ENCODE measurements at places on chromosomes 2 and 18. TPM values are rescaled to one million over a fixed set of nuclear protein-coding genes. Genes with fewer than 3 reads are reported as not detected.

DNA sequence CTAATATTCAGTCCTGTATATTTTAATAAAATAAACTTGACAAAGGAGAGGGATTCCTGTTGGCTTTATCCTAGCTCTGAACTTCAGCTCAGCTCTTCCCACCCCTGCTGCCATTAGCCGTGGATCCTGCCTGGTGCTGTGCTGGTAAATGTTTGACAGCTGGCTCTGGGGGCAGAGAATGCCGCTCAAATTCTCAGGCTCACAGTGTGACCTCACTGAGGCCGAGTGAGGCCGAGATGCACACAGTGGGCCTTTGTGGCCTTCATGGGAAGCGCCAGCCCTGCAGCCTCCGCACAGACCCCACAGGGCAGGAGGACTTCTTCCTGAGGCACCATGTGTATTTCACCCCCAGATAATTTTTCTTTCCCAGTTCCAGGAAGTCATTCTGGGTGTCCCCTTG is 16.5 kb upstream of the FAHD2A start:
- no peak overlapping the region for H3K27ac ChIP-seq
- H3K27me3 ChIP-seq: no peaks in the 10 kb centered on the region
- no peaks in the 10 kb centered on the region for H3K36me3 ChIP-seq
- H3K4me3 ChIP-seq: no peak overlapping the region
- no peak for DNase-seq
- no peaks in the 10 kb centered on the region for H3K4me1 ChIP-seq

The KCNE4 gene
- total RNA-seq: 11.0 TPM

- no peak for DNase-seq
- H3K36me3 ChIP-seq: no peaks in the 10 kb centered on the region
- H3K27me3 ChIP-seq: no peaks in the 10 kb centered on the region
- H3K4me3 ChIP-seq: no peak overlapping the region
- no peak overlapping the region for H3K27ac ChIP-seq
These were observed 726.0 kb upstream of the RAB6C start for GRCh38 chr2:129253461-129253812.

DNA sequence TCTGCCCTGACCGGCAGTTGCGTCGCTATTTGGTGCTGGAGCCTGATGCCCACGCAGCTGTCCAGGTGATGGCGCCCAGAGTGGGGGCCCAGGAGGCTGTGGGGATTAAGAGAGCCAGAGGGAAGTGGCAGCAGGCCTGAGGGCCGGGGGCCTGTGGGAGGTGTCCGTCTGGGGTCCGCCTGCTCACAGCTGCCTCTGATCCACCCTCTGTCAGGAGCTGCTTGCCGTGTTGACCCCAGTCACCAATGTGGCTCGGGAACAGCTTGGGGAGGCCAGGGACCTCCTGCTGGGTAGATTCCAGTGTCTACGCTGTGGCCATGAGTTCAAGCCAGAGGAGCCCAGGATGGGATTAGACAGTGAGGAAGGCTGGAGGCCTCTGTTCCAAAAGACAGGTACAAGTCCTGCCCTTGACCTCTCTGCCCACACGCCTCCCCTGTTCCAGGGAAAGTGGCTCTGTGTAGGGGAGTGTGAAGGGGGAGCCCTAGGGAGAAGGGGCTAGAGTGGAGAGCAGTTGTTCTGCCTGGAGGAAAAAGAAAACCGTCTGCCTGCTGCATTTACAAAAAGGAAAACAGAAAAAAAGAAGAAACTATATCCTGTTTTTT is 11.6 kb downstream of the STK11IP start:
- peaks cover 5% of the 10 kb centered on the region for H3K36me3 ChIP-seq
- no peaks in the 10 kb centered on the region for H3K27me3 ChIP-seq
- no peaks in the 10 kb centered on the region for H3K4me1 ChIP-seq
- no peak overlapping the region for H3K27ac ChIP-seq
- no peak for DNase-seq
- no peak overlapping the region for H3K4me3 ChIP-seq

The SPATA3 gene
- total RNA-seq: not detected

- no peak for DNase-seq
- no peaks in the 10 kb centered on the region for H3K27me3 ChIP-seq
- H3K27ac ChIP-seq: no peak overlapping the region
- H3K4me3 ChIP-seq: no peak overlapping the region
- no peaks in the 10 kb centered on the region for H3K4me1 ChIP-seq
- H3K36me3 ChIP-seq: no peaks in the 10 kb centered on the region
These were observed 9.0 kb downstream of the RELCH start for GRCh38 chr18:62196079-62196478.

DNA sequence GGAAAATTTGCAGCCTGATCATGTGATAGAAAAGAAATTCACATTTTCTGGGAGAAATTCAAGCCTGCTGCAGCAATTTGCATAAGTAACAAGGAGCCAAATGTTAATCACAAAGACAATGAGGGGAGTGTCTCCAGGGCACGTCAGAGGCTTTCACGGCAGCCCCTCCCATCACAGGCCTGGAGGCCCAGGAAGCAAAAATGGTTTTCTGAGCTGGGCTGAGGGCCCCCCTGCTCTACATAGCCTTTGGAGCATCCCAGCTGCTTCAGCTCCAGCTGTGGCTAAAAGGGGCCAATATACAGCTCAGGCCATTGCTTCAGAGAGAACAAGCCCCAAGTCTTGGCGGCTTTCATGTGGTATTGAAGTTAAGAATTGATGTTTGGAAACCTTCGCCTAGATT is 445.3 kb upstream of the ZEB2 start:
- no peak overlapping the region for H3K27ac ChIP-seq
- H3K36me3 ChIP-seq: no peaks in the 10 kb centered on the region
- no peak overlapping the region for H3K4me3 ChIP-seq

- no peak overlapping the region for H3K4me3 ChIP-seq
- no peak for DNase-seq
- no peaks in the 10 kb centered on the region for H3K27me3 ChIP-seq
- H3K4me1 ChIP-seq: no peaks in the 10 kb centered on the region
- H3K36me3 ChIP-seq: no peaks in the 10 kb centered on the region
These were observed 522.6 kb downstream of the CMPK2 start for GRCh38 chr2:6343076-6343475.

The MLPH gene
- total RNA-seq: 8.2 TPM

DNA sequence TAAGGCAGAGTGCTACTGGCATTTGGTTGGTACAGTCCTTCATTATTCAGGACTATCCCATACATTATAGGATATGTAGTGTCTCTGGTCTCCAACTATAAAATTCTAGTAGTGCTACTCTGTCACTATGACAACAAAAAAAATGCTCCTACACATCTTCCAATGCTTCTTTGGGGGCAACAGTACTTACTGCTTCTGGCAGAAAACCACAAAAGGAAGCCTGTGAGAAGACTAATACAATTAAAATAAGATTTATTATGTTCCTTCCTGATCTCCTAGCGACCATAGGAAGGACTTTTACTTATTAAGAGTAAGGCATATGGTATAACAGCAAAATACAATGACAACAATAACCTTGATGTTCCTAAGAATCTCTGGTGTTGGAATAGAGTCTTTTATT is 48.4 kb upstream of the CPO start:
- no peaks in the 10 kb centered on the region for H3K4me1 ChIP-seq
- no peaks in the 10 kb centered on the region for H3K36me3 ChIP-seq
- no peak overlapping the region for H3K4me3 ChIP-seq
- DNase-seq: no peak
- no peak overlapping the region for H3K27ac ChIP-seq

The SMYD1 gene
- total RNA-seq: not detected

The MYCN gene
- total RNA-seq: not detected

The ACKR3 gene
- total RNA-seq: 0.17 TPM

GRCh38 chr18:78393086-78393862 is 586.3 kb upstream of the SALL3 start:
- H3K27me3 ChIP-seq: no peaks in the 10 kb centered on the region
- no peaks in the 10 kb centered on the region for H3K4me1 ChIP-seq
- no peak for DNase-seq
- no peak overlapping the region for H3K27ac ChIP-seq
- no peaks in the 10 kb centered on the region for H3K36me3 ChIP-seq
- H3K4me3 ChIP-seq: no peak overlapping the region

- no peaks in the 10 kb centered on the region for H3K36me3 ChIP-seq
- H3K4me3 ChIP-seq: no peak overlapping the region
- no peaks in the 10 kb centered on the region for H3K27me3 ChIP-seq
- no peaks in the 10 kb centered on the region for H3K4me1 ChIP-seq
- H3K27ac ChIP-seq: no peak overlapping the region
- DNase-seq: no peak
These were observed 8.5 kb downstream of the CEP76 start for GRCh38 chr18:12694032-12694431.

The TEX51 gene
- not detected for total RNA-seq

The TRABD2A gene
- 14.4 TPM for total RNA-seq

- peaks cover 3% of the 10 kb centered on the region for H3K4me1 ChIP-seq
- no peak overlapping the region for H3K27ac ChIP-seq
- H3K36me3 ChIP-seq: no peaks in the 10 kb centered on the region
- DNase-seq: peak; percentile 84
These were observed 58.2 kb downstream of the COPS8 start for GRCh38 chr2:237143676-237144440.

DNA sequence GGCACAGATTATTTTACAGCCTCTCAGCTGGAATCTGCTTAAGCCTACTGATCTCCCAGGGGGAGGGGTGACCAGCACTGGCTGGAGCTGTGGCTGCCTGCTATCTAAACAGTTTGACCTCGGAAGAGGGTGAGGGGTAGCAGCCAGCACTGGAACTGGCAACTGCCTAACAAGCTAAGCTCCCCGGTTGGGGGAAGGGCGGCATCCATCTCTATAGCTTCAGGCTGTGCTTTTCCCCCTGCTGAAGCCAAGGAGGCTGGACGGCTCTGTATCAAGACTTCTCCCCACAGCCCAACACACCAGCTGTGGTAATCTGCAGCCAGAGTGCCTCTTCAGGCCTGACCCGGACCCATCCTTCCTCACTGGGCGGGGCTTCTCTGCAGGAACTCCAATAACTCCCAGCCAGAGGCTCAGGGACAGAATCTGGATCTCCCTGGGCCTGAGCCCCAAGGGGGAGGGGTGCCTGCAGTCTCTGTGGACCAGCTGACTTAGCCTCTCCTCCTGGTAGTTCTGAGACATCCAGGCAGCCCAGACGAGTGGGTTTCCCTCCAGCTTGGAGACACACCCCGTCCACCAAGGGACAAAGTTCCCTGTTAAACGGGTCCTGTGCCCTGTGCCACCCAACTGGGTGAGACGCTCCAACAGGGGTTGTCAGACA is 560.2 kb downstream of the LRP1B start:
- no peak for DNase-seq
- no peak overlapping the region for H3K27ac ChIP-seq
- no peak overlapping the region for H3K4me3 ChIP-seq
- no peaks in the 10 kb centered on the region for H3K36me3 ChIP-seq

GRCh38 chr2:226796840-226797288 is 2.8 kb downstream of the IRS1 start:
- H3K36me3 ChIP-seq: peaks cover 24% of the 10 kb centered on the region
- peak; percentile 81 for DNase-seq
- H3K4me1 ChIP-seq: peaks cover 5% of the 10 kb centered on the region

DNA sequence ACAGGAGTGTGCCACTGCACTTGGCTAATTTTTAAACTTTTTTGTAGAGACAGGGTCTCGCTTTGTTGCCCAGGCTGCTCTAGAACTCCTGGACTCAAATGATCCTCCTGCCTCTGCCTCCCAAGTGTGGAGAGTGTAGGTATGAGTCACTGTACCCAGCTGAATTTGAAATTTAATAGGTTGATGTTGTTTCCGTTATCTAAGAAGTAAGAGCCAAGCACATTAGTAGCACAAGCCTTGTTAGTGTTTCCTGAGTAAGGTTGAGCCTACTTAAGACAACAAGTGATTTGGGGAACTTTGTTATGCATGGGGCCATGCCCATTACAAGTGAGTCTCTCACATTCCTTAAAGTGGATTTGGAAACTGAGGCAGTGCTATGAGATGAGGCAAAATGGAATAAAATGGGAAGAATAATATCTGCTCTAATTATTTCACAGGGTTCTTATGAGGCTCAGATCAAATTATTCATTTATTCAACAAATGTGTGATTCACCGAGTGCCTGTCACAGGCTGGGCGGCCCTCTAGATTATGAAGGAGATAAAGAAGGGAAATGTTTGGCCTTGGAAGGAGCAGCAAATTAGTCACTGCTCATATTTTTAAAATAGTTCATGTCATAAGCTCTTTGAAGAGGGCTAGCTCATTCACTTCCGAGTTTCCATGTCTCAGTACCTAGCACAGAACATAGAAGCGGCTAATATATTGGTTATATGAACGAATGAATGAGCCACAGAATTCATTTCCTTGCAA is 217.2 kb downstream of the LDLRAD4 start:
- no peaks in the 10 kb centered on the region for H3K27me3 ChIP-seq
- H3K4me1 ChIP-seq: no peaks in the 10 kb centered on the region
- H3K4me3 ChIP-seq: no peak overlapping the region
- H3K36me3 ChIP-seq: no peaks in the 10 kb centered on the region
- DNase-seq: peak; percentile 91

DNA sequence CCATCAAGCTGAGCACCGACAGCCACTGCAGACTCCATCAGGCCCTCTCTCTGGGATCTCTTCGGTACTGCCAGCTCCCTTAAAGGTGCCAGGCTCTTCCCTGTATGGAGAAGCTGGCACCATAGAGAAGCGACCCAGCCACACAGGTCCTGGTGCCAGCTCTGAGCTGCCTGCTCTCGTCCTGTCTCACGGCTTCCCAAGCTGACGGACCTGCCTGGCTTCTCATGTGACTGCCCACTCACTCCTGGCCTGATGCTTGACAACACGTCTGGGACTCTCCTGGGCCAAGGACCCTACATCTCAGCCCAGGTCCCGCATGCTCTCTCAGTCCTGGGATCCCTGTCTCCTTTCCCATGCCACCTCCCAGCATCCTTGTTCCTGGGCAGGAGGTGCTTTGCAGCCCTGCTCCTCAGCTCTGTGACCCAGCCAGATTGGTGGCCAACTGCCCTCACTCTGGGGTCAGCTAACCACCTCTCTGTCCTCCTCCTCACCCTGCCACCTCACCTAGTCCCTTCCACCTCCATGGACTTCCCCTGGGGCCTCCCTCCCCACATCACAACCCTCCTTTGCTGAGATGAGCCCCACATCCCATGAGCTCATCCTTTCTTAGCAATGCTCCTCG is 12.5 kb upstream of the ATOH8 start:
- H3K4me3 ChIP-seq: no peak overlapping the region
- no peak for DNase-seq
- H3K27ac ChIP-seq: peak overlapping the region; percentile 83
- no peaks in the 10 kb centered on the region for H3K27me3 ChIP-seq
- peaks cover 51% of the 10 kb centered on the region for H3K4me1 ChIP-seq

DNA sequence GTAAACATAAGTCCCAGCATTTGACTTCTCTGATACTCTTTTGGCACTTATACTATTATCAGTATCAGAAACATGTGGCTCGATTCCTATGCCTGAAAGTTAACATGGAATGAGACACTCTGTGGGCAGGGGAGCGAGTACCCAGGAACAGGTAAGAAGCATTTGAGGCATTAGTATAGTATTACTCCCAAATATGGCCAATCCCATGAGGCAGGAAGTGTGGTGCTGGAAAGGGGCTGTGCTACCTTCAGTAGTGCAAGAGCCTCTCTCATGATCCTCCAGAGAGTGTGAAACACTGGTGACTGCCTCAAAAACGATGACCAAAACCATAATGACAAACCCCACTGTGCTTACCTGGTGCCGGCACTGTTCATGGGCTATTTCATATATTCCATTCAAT is 415.1 kb downstream of the SOX11 start:
- H3K4me1 ChIP-seq: no peaks in the 10 kb centered on the region
- H3K36me3 ChIP-seq: no peaks in the 10 kb centered on the region
- H3K27me3 ChIP-seq: no peaks in the 10 kb centered on the region
- H3K4me3 ChIP-seq: no peak overlapping the region

Measured in fibroblast of lung (primary cell).